Tibial nerve (tissue), 4 donors: ENCODE measurements at places on chromosomes 7 and 10.
A peak's percentile ranks its signal among the peaks of the same experiment; 100 is the strongest.

GRCh38 chr7:152937282-152937681 lies 177.7 kb downstream of the ACTR3B start:
- DNase-seq = no peak
- no peaks in the 10 kb centered on the region for H3K36me3 ChIP-seq
- H3K27ac ChIP-seq = no peak overlapping the region
- no peak overlapping the region for H3K4me3 ChIP-seq

GRCh38 chr10:108260383-108260906 lies 1095.9 kb upstream of the SORCS1 start:
- no peaks in the 10 kb centered on the region for H3K36me3 ChIP-seq
- H3K27me3 ChIP-seq = no peaks in the 10 kb centered on the region
- no peak overlapping the region for H3K27ac ChIP-seq
- H3K4me1 ChIP-seq = no peaks in the 10 kb centered on the region

DNA sequence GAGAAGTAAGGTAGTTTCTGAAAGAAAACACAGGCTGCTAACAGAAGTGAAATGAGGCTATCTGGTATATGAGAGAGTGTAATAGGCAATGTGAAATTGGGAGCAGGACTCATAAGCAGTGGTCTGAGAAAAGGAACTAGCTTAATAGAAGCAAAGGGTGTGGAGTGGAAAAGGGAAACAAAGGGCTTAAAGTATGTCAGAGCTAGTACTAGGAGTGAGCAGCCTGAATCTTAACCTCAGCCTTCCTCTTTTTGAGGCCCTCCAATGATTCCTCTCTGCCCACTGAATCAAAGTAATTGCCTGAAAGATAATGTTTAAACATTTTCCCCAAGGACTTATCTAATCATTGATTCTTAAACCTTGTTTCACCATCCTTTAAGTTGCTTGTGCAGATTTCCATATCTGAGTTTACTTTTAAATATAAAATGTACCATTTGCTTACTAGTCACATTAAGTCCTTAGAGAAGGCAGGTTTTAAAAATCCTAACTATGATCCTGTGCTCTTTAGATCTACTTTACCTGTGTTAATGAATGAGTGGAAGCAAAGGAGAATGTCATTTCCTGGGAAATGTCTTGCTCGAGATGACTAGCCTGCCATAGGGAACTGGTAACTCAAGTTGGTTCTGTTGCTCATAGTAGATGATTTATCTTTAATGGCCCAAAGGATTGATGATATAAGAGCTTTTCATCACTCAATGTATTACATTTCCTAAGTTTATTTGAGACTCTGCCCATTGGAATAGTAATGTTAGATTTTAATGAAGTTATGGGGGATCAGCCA lies 155.0 kb downstream of the SKAP2 start:
- no peaks in the 10 kb centered on the region for H3K27me3 ChIP-seq
- no peak overlapping the region for H3K27ac ChIP-seq
- DNase-seq = no peak
- H3K4me3 ChIP-seq = no peak overlapping the region

DNA sequence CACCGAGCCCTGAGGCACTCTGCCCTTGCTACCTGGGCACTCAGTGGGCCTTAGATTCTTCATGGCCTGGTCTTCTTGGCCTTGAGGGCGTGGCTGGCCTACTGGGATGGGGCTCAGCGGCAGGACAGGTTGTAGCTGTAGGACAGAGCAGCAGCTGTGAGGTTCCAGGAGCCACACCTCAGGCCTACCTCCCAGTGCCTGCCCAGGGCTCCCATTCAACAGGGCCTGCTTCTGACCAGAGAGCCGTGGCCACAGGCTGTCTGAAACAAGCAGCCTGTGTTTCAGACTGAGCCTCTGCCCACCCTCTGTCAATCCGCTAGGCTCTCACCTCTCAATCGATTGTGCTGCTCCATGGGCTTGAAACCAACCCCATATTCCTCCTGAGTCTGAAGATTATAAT lies 928.0 kb upstream of the ZNF722 start:
- H3K36me3 ChIP-seq = no peaks in the 10 kb centered on the region
- H3K4me1 ChIP-seq = no peaks in the 10 kb centered on the region
- no peaks in the 10 kb centered on the region for H3K27me3 ChIP-seq
- H3K27ac ChIP-seq = no peak overlapping the region
- no peak for DNase-seq
- no peak overlapping the region for H3K4me3 ChIP-seq

DNA sequence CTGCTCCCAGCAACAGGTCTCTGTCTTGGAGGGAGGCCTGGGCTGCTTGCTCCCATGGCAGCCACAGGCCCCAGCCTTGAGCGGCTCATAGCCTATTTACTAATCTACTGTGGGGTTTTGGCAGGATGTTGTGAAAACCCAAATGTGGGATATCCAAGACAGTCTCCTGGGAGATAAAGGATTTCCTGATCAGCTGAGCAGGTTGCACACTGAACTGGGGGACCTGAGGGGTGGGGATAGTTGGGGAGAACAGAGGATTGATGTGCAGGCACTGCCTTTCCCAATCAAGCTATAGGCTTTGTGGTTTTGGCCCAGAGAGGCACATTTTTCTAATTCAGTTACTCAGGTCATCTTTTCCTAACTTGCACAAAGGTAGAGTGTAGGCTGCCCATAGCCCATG lies 92.6 kb downstream of the SH2D4B start:
- no peaks in the 10 kb centered on the region for H3K27me3 ChIP-seq
- no peak overlapping the region for H3K4me3 ChIP-seq
- no peak for DNase-seq
- H3K36me3 ChIP-seq = no peaks in the 10 kb centered on the region
- H3K4me1 ChIP-seq = no peaks in the 10 kb centered on the region
- no peak overlapping the region for H3K27ac ChIP-seq

- DNase-seq = no peak
- no peak overlapping the region for H3K27ac ChIP-seq
- no peaks in the 10 kb centered on the region for H3K36me3 ChIP-seq
- no peaks in the 10 kb centered on the region for H3K27me3 ChIP-seq
- no peak overlapping the region for H3K4me3 ChIP-seq
Observed at GRCh38 chr10:32790483-32790882, 167.5 kb downstream of the ITGB1 start.

DNA sequence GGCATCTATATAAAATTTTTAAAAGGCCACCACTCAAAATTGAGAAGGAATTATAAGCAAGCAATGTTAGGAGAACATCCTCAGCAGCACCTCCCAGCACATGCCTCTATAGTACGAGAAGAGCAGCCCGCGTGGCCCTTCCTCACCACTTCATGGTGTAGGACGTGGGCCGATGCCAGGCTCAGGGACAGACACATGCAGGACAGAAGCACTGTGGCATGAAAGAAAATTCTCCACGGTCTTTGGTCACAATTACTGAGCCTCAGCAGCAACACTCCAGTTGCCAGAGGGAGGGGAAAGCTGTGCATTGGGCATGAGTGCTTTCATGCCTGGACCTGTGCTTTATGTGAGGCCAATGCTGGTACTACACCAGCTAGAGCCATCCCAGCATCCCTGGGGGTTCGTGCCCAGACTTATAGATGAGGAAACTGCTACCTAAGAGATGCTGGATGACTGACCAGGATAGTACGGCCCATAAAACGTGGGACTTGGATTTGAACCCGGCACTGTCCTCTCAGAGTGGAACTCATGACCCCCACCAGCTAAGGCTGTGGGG lies 164.7 kb downstream of the ADAM12 start:
- H3K4me3 ChIP-seq = no peak overlapping the region
- no peak for DNase-seq
- no peaks in the 10 kb centered on the region for H3K4me1 ChIP-seq
- no peaks in the 10 kb centered on the region for H3K36me3 ChIP-seq

- no peaks in the 10 kb centered on the region for H3K36me3 ChIP-seq
- peak within 1 kb of the TSS; percentile 18 for H3K27ac ChIP-seq
- H3K4me3 ChIP-seq = peak within 1 kb of the TSS; percentile 51
Observed at GRCh38 chr10:72087969-72088888, at the start of gene SPOCK2. TSS of gene SPOCK2 (minus strand) at chr10:72088551. CDS start at chr10:72088328, 223 bp downstream.

GRCh38 chr7:74231232-74231590 lies 21.4 kb downstream of the LAT2 start:
- no peak overlapping the region for H3K4me3 ChIP-seq
- H3K4me1 ChIP-seq = no peaks in the 10 kb centered on the region
- no peaks in the 10 kb centered on the region for H3K27me3 ChIP-seq
- no peak for DNase-seq
- peaks cover 95% of the 10 kb centered on the region for H3K36me3 ChIP-seq

- no peaks in the 10 kb centered on the region for H3K27me3 ChIP-seq
- H3K27ac ChIP-seq = peak overlapping the region; percentile 90
- H3K4me3 ChIP-seq = peak overlapping the region; percentile 73
- peaks cover 42% of the 10 kb centered on the region for H3K4me1 ChIP-seq
Observed at GRCh38 chr10:21496343-21497176, 28.9 kb downstream of the SKIDA1 start.

GRCh38 chr7:89760690-89761089 lies 393.6 kb upstream of the STEAP1 start:
- H3K27me3 ChIP-seq = no peaks in the 10 kb centered on the region
- H3K4me1 ChIP-seq = no peaks in the 10 kb centered on the region
- no peaks in the 10 kb centered on the region for H3K36me3 ChIP-seq
- no peak overlapping the region for H3K4me3 ChIP-seq

DNA sequence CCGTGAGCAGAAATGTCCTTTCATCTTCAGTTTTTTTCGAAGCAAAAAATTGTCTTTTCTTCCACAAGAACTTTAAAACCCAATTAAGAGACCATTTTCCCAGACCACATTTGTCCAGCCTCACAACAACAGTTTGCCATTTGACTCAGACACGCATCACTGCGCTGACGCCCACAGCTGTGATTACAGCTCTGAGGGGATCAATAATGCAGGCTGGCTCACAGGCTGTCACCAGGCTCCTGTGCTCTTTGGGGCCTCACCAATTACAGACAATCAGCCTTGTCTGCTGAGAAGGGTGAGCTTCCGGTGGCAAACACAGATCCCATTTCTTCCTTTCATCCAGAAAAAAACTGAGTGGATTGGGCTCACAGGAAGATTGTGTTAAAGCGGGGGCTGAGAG lies 33.3 kb downstream of the DDC start:
- no peak overlapping the region for H3K4me3 ChIP-seq
- no peak overlapping the region for H3K27ac ChIP-seq
- DNase-seq = no peak
- no peaks in the 10 kb centered on the region for H3K36me3 ChIP-seq
- H3K27me3 ChIP-seq = no peaks in the 10 kb centered on the region

- no peak overlapping the region for H3K4me3 ChIP-seq
- DNase-seq = no peak
- no peaks in the 10 kb centered on the region for H3K4me1 ChIP-seq
Observed at GRCh38 chr10:24751716-24752115, 28.0 kb upstream of the ARHGAP21 start.

GRCh38 chr7:22992874-22993840 lies 20.8 kb downstream of the HYCC1 start:
- H3K4me1 ChIP-seq = no peaks in the 10 kb centered on the region
- no peaks in the 10 kb centered on the region for H3K27me3 ChIP-seq
- DNase-seq = no peak
- no peak overlapping the region for H3K4me3 ChIP-seq
- no peak overlapping the region for H3K27ac ChIP-seq

DNA sequence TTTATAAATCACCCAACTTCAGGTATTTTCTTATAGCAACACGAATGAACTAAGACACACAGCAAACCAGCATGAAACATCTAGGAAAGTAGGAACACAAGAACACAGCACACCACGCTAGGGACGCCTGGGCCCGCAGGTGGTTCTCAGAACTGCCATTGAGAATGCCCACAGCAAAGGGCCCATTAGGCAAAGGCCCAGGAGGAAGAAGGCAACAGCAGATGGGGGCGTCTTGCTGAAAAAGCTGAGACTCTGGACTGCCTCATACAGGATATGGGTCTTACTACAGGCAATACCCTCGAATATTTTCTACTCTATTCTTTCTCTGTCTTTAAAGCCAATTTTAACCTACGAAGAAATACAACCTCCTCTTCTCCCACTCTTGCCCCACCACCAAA lies 77.3 kb downstream of the PARD3 start:
- no peak overlapping the region for H3K4me3 ChIP-seq
- no peaks in the 10 kb centered on the region for H3K27me3 ChIP-seq
- H3K4me1 ChIP-seq = peaks cover 14% of the 10 kb centered on the region
- H3K36me3 ChIP-seq = no peaks in the 10 kb centered on the region
- no peak overlapping the region for H3K27ac ChIP-seq

GRCh38 chr10:132443605-132443982 lies 46.6 kb downstream of the PWWP2B start:
- no peak overlapping the region for H3K27ac ChIP-seq
- no peak overlapping the region for H3K4me3 ChIP-seq
- H3K4me1 ChIP-seq = peaks cover 7% of the 10 kb centered on the region
- H3K27me3 ChIP-seq = no peaks in the 10 kb centered on the region
- H3K36me3 ChIP-seq = no peaks in the 10 kb centered on the region

- H3K27ac ChIP-seq = no peak overlapping the region
- no peaks in the 10 kb centered on the region for H3K4me1 ChIP-seq
- H3K36me3 ChIP-seq = no peaks in the 10 kb centered on the region
- no peak overlapping the region for H3K4me3 ChIP-seq
- no peaks in the 10 kb centered on the region for H3K27me3 ChIP-seq
- no peak for DNase-seq
Observed at GRCh38 chr7:142908921-142909890, 23.7 kb upstream of the TRPV6 start.
